ENCODE measurements at places on chromosomes 2 and 18. TPM values are rescaled to one million over a fixed set of nuclear protein-coding genes. Genes with fewer than 3 reads are reported as not detected.

ORC4 gene
- 50.2 TPM for total RNA-seq

LHCGR gene
- total RNA-seq = not detected

GNAL gene
- 0.65 TPM for total RNA-seq

GALR1 gene
- total RNA-seq = not detected

TNS1 gene
- 91.6 TPM for total RNA-seq

DNA sequence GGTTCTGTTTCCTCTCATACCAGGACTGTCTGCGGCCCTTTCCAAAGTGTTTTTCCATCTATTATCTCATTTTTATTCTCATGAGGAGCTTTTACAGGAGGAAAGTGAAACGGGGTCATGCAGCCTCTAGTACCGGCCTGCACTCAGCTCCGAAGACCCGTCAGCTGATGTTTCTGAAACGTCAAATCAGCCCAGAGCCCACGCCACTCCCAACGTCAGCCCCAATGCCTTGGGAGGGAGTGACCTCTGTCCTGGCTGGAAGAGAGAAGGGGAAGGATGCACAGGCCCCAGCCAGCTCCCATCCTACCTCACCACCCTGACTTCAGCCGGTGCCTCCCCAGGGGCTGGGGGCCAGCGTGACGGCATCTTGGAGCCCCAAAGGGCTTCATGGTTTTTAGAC lies 58.5 kb downstream of the ADCY3 start:
- no peak for DNase-seq

DNA sequence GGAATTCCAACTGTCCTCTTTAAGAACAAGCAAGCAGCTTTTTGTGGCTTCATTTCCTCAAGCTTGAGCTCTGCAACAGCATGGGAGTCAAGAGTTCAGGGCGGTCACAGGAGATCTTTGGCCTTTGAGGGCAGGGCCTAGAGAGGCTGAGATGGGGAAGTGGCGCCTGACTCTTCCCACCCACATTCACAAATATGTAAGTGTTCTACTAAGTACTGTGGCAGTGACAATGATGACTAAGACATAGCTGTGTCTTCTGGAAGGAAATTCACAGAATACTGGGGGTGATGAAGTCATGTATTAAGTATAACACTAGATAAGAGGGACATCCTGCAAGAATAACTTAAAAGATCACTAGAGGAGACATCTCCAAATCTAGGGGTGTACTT lies 15.0 kb downstream of the RND3 start:
- peak; percentile 37 for DNase-seq

- no peak for DNase-seq
Observed at GRCh38 chr18:48208432-48209140, 200.6 kb downstream of the ZBTB7C start.

- DNase-seq = no peak
Observed at GRCh38 chr2:38178119-38178518, 102.2 kb upstream of the CYP1B1 start.

DNA sequence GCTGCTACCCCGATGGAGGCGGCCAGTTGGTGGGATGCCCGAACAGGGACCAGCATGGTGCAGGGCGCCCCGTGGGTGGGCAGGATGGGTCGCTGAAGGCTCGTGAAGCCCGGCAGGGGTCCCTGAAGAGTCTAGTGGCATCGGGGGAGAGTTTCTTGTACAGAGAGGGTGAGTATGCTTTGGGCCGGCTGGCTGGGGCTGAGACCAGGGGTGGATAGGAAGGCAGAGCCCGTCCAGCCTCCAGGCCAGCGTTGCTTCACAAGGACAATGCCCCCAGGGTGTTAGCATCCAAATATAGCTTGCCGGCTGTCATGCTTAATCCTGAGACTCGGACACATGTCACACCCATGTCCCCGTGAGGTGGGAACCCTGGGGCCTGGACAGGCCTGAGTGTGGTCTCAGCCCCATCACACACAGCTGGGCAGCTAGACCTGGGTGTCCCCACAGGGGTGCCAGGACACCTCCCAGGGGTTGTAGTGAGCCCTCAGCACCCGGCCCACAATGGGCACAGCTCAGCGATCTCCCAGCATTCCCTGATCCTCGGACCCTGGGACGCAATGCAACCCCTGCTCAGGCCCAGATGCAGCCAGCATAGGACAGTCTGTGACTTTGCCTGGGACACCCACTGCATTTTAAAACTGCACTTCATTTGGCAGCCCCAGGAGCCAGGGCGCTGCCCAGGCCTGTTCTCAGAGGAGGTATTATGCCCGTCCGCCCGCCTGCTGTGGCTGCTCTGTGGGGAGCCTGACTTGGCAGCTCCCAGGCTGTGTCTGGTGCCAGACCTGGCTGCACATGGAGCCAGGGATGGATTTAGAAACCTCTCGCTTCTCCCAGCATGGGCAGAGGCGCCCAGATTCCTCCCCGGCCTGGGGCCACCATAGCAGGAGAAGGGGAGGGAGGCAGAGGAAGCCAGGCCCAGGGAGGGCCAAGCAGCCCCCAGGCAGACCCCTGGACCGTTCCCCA lies 36.4 kb downstream of the RAMP1 start:
- no peak for DNase-seq

GRCh38 chr2:188187726-188188125 lies 103.9 kb upstream of the GULP1 start:
- DNase-seq = no peak

DNA sequence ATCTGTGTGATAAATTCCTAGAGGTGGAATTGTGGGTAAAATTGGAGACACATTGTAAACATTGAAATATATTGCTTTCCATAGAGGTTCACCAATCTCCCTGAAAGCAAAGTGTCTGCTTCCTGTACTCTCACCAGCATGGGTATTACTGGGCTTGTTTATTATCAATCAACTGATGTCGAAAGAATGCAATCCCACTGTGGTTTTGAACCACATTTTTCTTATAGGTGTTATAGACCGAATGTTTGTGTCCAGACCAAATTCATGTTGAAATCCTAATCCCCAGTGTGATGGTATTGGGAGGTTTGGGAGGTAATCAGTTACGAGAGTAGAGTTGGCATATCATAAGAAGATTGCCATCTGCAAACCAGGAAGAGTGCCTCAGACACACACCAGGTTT lies 1212.4 kb downstream of the LRP1B start:
- no peak for DNase-seq

- no peak for DNase-seq
Observed at GRCh38 chr2:19362094-19362754, 3.8 kb upstream of the OSR1 start.

DNA sequence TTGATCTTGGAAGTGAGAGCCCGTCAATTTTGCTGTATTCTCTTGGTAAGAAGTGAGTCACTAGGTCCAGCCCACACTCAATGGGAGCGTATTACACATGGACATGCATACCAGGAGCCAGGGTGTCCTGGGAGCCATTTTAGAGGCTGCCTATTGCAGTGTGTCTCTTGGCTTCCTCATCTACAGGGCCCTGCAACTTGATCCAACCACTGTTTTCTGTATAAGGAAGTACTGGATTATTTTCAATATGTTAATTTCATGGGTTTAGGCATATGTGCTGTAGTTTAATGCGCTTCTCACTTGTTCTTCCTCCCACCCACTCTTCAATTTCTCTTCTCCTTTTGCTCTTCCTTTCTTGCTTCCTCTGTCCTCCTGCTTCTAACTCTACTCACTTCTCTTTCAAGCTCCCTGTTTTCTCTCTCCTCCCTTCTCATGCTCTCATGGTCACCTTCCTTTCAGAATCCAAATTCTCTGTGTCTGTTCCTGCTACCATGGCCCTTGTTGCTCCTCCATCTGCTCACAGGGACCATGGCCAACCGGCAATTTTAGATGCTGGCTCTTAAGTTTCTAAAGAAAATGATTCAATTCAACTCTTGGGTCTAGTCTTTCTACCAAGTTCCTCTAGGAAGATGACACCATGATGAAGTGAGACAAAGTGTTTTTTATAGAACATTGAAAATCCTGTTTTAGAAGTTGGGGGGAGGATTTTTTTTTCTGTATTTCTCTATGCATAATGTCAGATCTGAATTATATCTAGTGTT lies 152.0 kb upstream of the ZEB2 start:
- DNase-seq = no peak

DNA sequence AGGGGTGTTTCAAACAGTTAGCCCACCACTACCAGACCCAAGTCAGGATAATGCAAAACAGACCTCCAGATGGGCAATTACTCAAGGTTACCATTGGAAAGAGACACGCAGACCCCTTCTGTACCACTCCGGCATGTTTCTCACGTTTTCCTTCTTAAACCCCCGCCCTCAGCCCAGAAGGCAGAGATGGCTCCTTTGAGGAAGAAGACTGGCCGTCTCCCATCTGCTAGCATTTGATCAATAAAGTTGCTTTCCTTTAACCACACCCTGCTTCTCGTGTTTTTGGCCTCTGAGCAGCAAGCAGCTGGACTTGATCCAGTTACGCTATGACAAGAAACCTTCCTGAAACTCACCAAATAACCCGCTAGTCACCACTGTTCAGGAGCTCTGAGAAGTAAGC lies 1012.4 kb upstream of the GYPC start:
- no peak for DNase-seq

GRCh38 chr2:237137626-237138323 lies 52.1 kb downstream of the COPS8 start:
- DNase-seq = peak; percentile 22

- DNase-seq = no peak
Observed at GRCh38 chr18:49491534-49491856, 4.5 kb upstream of the C18orf32 start.
